ENCODE measurements at places on chromosomes 1 and 21. TPM values are rescaled to one million over a fixed set of nuclear protein-coding genes. Genes with fewer than 3 reads are reported as not detected.

The ZNF648 gene
- not detected for total RNA-seq

The HHIPL2 gene
- 11.4 TPM for total RNA-seq

The SLC30A10 gene
- 0.15 TPM for total RNA-seq

The KRTAP19-5 gene
- total RNA-seq = not detected

The SDE2 gene
- 7.2 TPM for total RNA-seq

The NUDT4B gene
- 0.35 TPM for total RNA-seq

The PKLR gene
- not detected for total RNA-seq

The GNG12 gene
- total RNA-seq = 66.0 TPM

The CXADR gene
- 8.6 TPM for total RNA-seq

The GABRD gene
- total RNA-seq = 0.77 TPM

The LCE2A gene
- total RNA-seq = not detected

The CFAP107 gene
- not detected for total RNA-seq

The CD2 gene
- total RNA-seq = not detected

The MXRA8 gene
- 0.21 TPM for total RNA-seq

The OR2L2 gene
- not detected for total RNA-seq

The HES5 gene
- total RNA-seq = not detected

The UBXN10 gene
- total RNA-seq = not detected

The DMRTA2 gene
- 0.23 TPM for total RNA-seq

The GPATCH2 gene
- 9.1 TPM for total RNA-seq

The RSPH1 gene
- total RNA-seq = 0.88 TPM

The OR2AK2 gene
- not detected for total RNA-seq

The CYP4Z1 gene
- total RNA-seq = not detected

The UMODL1 gene
- not detected for total RNA-seq

The SLC44A3 gene
- 2.1 TPM for total RNA-seq

The CA6 gene
- total RNA-seq = not detected

The CDK11B gene
- 24.4 TPM for total RNA-seq

The CAMSAP2 gene
- total RNA-seq = 18.3 TPM

The C1orf21 gene
- total RNA-seq = 11.4 TPM

The HRNR gene
- total RNA-seq = not detected

The WLS gene
- total RNA-seq = 18.8 TPM

The SLC1A7 gene
- not detected for total RNA-seq

The KRTAP10-9 gene
- not detected for total RNA-seq

The LCE2B gene
- total RNA-seq = not detected

The HTR6 gene
- 0.15 TPM for total RNA-seq

The CD52 gene
- total RNA-seq = not detected

The CENPF gene
- 74.1 TPM for total RNA-seq

The USH2A gene
- total RNA-seq = not detected

The LRRC53 gene
- not detected for total RNA-seq

The TXLNA gene
- 26.9 TPM for total RNA-seq

The GPATCH3 gene
- 11.8 TPM for total RNA-seq

The OR6N1 gene
- total RNA-seq = not detected

The SAMSN1 gene
- total RNA-seq = not detected

The HUNK gene
- 1.4 TPM for total RNA-seq

The CD1C gene
- not detected for total RNA-seq

The TMPRSS3 gene
- 0.14 TPM for total RNA-seq

The RGSL1 gene
- total RNA-seq = not detected
